ENCODE measurements at places on chromosomes 13 and 19.
A peak's percentile ranks its signal among the peaks of the same experiment; 100 is the strongest.

- DNase-seq: no peak
These were observed 64.9 kb upstream of the FGF14 start for GRCh38 chr13:102466610-102467190.

DNA sequence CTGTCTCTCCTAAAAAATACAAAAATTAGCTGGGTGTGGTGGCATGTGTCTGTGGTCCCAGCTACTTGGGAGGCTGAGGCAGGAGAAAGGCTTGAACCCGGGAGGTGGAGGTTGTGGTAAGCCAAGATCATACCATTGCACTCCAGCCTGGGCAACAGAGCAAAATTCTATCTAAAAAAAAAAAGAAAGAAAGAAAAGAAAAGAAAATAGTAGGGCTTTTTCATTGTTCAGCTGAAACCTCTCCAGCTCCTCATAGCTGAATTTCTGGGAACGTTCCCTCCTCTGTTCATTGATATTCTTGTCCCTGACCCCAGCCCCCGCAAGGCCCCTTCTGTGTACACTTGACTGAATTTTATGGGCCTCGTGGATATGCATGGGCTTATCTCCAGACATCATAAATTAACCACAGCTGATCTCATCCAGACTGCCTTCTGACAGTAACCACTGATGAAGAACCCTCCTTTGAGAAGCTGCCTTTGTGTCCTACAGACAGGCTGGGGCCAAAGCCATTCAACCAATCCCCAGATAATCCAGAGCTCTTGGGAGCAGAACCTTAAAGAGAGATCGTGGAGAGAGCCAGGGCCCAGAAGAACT is at the start of gene ELSPBP1:
Gene ELSPBP1, plus strand, starts transcription at position 424 of the 594 bp plus-strand sequence. CDS start 14,036 bp downstream, outside the sequence.
- no peak for DNase-seq

GRCh38 chr19:49014123-49014869 is 2.6 kb downstream of the LHB start:
- DNase-seq: no peak

- no peak for DNase-seq
These were observed 14.7 kb downstream of the GARRE1 start for GRCh38 chr19:34269081-34269480.

DNA sequence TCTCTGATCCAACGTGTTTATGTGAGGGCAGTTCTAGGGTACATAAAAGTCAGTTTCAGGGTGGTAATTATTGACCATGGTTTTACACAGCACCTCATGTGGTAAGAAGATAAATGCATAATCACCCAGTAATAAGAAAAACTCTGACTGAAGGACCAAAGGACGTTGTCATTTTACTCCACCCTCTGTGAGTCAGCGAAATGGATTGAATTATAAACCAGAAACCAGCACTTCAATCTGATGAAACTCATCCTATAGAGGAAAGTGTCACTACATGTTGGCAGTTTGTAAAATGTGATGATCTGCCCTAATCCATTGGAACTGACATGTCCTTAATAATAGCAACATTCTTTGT is 406.8 kb downstream of the KLF5 start:
- no peak for DNase-seq

GRCh38 chr19:49557641-49558325 is 22.6 kb downstream of the NOSIP start:
- no peak for DNase-seq

- no peak for DNase-seq
These were observed 499.1 kb downstream of the LIG4 start for GRCh38 chr13:107716241-107716640.

DNA sequence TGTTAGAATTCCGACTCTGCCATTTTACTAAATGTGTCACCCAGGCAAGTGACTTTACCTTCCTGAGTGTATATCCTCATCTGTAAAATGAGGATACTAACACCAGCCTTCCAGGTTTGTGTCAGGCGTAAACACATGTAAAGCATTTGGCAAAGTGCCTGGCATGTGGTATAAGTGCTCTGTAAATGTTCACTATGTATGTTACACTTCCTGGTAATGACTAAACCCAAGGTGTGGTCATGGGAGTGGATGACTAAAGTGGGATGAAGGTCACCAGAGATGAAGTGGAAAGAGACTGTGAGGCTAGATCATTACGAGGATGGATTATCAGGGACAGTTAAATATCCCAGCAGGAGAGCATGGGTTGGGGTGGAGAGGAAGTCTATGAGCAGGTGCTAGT is 25.6 kb downstream of the DEDD2 start:
- DNase-seq: no peak

DNA sequence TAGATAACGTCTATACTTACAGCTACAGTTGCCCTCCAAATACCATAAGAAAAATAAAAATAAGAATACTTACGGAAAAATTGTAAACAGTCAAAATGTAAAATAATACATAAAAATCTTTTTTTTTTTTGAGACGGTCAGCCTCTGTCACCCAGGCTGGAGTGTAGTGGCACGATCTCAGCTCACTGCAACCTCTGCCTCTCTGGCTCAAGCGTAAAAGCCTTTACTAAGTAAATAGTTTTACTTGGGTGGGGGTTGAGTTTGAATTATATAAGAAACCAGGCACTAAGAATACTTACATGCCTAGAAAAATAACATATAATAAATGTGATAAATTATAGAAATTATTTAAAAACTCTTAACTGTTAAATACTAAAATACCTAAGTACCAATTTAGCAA is 1413.0 kb upstream of the PRR20A start:
- DNase-seq: no peak

DNA sequence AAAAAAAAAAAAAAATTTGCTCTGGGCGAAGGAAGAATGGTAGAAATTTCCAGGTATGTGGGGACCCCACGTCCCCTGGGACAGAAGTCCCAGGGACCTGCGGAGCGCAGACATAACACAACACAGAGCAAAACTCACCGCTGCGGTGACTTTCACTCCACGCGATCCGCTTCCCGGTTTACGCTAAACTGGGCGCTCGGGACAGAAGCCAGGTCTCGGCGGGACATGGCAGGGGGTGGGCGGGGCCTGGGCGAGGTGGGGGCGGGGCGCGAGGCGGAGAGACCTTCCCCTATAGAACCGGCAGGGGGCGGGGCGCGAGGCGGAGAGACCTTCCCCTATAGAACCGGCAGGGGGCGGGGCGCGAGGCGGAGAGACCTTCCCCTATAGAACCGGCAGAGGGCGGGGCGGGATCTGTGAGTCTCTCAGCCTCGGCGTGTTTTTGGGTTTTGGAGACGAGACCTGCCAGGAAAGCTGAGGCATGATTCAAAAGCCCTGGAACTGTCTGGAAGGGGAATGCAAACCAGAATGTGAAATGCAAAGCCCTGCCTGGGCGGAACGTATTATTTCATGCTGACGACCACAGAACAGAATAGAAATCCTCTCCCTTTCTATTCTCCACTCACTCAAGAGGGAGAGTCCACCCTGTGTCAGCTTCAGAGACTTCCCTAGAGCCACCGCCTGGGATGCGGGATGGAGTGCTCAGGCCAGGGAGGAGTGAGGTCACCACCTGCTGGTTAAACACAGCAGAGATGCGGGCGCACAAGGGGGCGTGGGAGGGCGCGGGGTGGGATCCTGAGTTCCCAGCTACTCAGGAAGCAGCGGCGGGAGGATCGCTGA is 20.2 kb upstream of the ERVV-1 start:
- no peak for DNase-seq

DNA sequence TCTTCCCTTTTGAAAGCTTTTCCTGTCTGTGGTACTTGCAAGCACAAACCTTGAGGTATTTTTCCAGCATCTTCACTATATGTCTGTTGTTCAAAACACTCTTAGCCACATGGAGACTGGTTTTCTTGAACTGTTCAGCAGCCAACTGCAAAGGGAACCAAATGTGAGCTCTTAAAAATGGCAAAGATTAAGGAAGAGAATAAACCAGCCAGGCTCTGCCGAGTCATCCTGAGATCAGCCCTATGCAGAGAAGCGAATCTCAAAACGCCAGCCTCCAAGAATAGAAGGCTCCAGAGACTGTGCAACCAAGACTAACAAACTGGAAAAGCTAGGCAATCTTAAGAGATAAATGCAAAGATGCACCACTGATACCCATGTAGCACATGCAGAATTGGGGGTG is 20.7 kb downstream of the AKAP8 start:
- DNase-seq: no peak

GRCh38 chr19:48689449-48689848 is 6.3 kb upstream of the FUT2 start:
- DNase-seq: peak; percentile 60

DNA sequence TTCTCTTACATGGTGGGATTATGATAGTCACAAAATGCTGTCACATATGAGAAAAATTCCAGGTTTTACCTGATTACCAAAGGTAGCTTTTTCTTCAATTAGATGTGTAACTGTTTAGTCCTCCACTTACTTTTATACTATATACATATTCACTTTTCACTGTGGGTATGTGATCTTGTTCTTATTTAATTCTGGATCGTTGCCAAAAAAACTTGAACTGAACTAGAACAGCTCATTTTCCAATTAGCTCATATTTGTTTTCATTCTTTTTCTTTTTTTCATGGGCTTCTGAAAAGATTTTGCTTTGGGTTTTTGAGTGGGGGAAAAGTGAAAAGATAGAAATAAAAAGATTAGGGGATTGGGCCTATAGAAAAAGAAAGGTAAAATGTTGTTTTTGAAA is 291.9 kb downstream of the NDFIP2 start:
- no peak for DNase-seq

DNA sequence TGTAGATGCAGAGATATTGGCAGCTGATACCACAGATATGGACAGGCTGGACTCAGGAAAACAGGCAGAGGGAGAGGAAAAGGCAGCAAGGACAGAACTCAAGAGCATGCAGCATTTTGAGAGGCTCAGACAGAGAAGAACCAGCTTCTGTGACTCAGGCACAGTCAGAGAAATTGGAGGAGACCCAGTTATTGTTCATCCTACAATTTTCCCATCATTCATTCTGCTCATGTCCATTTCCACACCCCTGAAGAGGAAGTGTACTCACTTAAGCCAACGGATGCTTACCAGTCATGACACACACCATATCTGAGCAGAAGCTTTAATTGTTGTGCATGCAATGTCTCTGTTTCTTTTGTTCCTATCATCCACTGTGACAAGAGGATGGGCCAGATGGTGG is 359.8 kb upstream of the HTR2A start:
- no peak for DNase-seq

DNA sequence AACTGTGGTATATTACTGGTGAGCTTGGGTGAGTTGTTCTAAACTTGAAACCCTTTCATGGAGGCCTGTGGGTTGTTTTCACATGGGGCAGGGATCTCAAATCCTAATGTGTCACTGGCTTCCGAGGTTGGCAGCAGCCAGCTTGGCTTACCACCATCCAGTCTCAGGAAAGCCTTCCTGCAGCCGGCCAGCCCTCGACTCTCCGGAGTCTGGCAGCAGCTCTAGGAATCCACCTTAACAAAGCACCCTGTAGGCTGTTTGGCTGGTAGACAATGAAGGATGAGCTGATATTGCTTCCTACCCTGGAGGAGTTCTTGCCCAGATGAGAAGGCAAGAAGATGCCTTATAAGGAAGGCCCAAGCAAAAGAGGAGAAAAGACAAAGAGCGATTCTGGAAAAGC is 188.3 kb downstream of the KLF12 start:
- DNase-seq: no peak

DNA sequence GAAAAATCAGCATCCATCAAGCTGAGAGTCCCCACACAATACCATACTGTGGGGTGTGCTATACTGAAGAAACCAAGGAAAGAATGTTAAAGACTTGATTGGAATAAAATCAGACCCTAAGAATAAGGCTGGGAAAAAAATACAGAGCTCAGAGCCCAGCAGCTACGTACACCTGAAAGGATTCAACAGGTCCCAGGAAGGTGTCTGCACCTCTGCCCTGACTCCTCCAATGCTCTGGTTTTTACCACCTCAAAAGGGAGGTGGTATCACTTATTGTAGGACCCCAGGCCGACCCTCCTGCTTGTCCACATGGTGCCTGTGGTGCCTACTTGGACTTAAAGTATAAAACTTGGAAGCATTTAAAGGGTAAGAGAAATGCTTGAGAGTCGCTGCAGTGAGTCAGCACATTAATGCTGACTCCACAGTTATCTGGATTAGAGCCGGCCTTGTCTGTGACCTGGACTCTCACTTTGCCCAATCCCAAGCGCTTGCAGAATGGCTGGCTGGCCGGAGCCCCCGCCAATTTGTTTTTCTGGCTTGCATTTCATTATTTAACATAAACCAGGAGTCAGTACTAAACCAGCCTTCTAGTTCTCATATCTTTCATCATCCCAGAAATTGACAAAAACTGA is 110.1 kb downstream of the FGF14 start:
- no peak for DNase-seq

- no peak for DNase-seq
These were observed 89.5 kb downstream of the ARHGEF7 start for GRCh38 chr13:111204438-111205177.

DNA sequence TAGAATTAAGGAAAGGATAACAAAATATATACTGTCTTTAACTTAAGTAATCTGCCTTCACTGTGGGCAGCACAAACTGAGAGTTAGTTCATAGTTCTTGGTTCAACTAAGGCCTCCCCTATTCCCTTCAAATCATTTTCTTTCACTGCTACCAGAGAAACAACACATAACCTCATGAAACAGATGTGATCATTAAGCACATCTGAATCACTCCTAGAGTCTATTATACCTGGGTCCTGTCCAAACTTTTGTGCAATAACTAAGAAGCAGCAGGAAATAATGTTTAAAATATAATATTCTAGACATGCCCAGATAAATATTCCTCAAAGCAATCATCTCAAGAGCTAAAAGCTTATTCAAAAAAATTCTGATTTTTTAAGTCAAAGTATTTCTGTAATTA is 62.9 kb downstream of the ZC3H13 start:
- DNase-seq: no peak

- no peak for DNase-seq
These were observed 7.9 kb upstream of the PVR start for GRCh38 chr19:44635581-44636438.

GRCh38 chr13:31069808-31070534 is 91.7 kb downstream of the HSPH1 start:
- no peak for DNase-seq

DNA sequence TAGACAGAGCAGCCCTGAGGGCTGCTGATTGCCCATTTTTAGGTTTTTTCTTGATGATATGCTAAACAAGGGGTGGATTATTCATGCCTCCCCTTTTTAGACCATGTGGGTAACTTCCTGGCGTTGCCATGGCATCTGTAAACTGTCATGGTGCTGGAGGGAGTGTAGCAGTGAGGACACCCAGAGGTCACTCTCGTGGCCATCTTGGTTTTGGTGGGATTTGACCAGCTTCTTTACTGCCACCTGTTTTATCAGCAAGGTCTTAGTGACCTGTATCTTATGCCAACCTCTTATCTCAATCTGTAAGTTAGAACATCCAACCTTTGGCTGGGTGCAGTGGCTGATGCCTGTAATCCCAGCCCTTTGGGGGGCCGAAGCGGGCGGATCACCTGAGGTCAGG is 148.0 kb downstream of the PTPRS start:
- no peak for DNase-seq

DNA sequence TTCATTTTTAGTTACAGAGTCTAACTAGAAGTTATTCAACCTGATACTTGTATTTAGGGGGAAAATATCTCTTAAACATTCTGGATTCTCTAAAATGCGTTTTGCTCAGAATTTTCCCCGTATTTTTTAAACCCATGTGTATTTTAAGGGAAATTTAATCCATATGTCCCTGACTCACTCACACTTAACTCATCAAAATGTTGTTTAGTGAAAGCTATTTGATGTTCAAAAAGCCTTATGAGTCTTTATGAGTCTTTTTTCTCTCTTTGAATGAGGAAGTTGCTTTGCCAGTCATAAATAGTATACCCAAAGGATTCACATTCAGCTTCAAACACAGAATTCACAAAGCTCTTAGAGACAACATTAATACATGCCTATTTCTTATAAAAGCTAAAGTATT is 16.4 kb downstream of the MAB21L1 start:
- DNase-seq: no peak

All from cerebellar nuclear complex (tissue), 1 donor.